ENCODE measurements at places on chromosomes 6 and 20.

DNA sequence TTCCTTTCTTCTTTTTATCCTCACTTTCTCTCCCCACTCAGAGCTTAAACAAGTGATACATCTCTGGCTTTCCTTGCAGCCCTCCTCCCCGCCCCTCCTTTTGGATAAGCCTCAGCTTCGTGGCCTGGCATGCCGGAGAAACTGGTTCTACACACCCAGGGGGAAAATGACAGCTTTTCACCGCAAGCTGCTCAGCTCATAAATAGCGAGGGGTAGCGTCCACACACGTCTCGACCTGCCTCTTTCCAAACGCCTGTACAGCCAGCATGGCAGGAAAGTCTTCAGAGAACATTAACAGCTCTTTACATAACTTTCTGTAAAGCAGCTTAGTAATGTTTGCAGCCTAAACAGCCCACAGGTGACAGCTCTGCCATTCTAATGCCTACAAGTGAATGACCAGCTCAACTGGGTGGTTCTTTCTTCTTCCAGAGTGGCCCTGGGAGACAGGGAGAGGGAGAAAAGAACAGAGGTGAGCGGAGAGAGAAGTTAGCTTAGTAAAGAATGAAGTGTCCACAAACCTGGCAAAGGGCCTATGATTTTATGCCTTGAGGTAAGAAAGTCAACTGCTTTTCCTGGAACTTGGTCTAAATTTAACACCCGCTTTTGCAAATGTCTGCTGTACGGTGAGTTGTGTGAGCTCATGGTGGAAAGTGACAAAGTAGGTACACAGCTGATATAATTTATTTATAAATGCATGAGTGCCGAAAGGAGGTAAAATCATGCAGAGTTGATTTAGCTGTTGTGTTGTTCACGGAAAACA is 251.5 kb downstream of the TFAP2A start:
- no peak for DNase-seq

DNA sequence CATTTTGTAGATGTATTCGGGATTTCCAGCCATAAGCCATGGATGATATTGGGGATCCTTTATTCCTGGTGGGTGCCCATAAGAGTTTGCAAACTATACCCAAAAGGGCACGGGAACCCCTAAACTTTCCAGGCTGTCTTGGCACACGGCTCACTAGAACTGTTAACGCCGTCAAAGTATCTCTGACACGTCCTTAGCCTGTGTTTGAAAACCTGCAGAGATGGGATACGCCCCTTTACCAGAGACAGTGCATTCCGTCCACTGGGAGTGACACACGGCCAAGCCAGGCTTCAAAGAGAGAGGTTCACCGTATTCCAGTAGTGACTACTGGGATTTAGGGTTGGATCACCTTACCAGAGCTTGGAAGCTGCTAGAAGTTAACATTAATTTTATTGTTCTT is 95.0 kb downstream of the THBS2 start:
- no peak for DNase-seq

GRCh38 chr6:33716890-33717632 is 5.6 kb upstream of the UQCC2 start:
- DNase-seq = no peak

- DNase-seq = no peak
Measured at GRCh38 chr6:36751091-36751490, 53.5 kb downstream of the RAB44 start.

- no peak for DNase-seq
Measured at GRCh38 chr6:52377538-52378221, 15.7 kb downstream of the PAQR8 start.

DNA sequence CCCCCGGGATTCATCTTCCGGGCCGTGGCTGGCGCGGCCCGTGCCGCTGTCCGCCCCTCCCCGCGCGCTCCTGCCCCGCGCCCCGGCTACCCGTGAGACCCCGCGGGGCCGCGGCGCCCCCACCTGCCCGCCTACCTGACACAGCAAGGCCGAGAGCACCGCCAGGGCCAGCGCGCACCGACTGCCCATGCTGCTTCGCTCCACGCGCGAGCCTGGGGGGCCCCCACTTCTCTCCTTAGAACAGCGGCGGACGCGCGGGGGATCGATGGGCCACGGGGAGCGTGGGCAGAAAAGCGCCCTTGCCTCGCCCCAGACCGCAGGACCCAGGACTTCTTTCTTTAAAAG is 955 bp downstream of the DLL1 start:
- no peak for DNase-seq

DNA sequence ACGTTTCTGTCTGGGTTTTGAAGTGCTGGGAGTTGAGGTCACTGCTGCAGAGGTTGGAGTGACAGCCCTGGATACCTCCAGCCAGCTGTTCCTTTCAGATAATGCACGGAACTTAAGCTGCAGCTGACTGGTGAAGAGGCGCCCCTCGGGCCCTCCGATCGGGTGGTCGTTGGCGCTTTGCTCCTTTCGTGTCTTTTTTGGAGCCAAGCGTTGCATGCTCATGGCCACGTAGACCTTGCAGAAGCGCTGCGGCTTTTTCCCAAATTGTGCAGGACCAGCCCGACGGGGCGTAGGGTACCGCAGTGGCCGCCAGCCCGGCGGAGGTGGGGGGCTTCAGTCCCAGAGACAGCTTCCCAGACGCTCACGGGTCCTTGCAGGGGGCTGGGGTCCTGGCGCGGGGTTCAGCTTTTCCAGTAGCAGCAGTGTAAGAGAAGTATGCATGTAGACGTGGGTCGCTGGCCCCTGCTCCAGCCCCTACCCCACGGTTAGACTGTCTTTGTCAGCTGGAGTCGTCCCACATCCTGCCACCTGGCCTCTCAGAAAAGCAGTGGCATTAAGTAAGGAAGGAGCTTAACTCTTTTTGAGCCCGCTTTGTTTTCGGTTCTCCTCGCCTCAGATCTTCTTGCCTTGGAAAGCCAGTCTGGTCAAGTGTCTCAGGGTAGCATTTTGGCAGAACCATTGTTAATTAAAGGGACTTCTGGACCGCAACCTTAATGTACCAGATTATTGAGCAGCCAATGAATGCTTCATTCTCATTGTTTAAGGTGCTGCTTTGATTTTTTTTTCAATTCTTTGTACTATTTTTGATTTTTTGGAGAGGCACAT is 838 bp downstream of the TNFAIP3 start:
- no peak for DNase-seq

GRCh38 chr20:50980071-50980681 is 21.6 kb downstream of the MOCS3 start:
- no peak for DNase-seq
